Prostate gland (tissue), 2 donors: ENCODE measurements at places on chromosomes 5 and 9. TPM values are rescaled to one million over a fixed set of nuclear protein-coding genes. Genes with fewer than 3 reads are reported as not detected.

DNA sequence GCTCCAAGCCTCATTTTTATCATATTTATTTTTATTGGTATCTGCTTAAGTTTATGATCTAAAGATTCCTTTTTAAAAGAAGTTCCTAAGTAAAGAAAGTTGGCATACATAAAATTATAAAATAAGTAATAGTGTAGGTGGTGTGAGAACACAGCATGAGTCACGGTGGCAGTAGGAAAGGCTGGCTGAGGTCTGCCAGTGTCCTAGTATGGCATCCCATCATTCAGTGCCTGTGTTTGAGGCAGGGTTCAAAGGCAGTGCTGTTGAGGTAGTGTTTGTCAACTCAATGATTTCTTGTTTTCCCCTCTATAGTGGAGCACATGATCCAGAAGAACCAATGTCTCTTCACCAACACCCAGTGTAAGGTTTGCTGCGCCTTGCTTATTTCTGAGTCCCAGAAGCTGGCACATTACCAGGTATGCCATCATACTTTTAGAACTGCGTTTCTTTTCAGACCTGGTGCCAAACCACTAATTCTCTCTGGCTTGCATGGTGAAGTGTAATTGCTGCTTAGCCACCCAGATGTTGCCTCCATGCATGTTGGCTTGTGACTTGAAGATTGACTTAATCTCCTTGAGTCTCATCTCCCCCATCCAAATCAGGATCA is 18.4 kb downstream of the ZNF346 start:
- H3K4me3 ChIP-seq = no peak overlapping the region
- no peak for DNase-seq
- no peaks in the 10 kb centered on the region for H3K4me1 ChIP-seq
- H3K27ac ChIP-seq = no peak overlapping the region

DNA sequence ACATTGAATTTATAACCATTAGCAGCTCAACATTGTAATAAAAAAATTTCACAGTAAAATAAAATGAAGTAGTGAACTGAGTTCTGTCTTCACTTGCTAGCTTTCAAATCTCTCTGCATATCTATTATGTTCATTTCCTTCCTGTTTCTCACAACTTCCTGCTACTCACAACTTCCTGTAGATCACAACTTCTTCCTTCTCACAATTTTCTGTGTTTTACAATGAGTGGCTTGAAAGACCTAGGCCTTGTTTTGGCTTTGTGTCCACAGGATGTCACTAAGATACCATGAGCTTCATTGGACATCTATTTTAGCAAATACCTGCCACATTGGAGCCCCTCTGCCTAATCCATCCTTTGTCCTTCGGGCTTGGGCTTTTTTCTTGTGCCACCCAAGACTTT is 480.3 kb upstream of the ADAMTS16 start:
- H3K4me3 ChIP-seq = no peak overlapping the region
- H3K27me3 ChIP-seq = no peaks in the 10 kb centered on the region
- no peak overlapping the region for H3K27ac ChIP-seq
- no peak for DNase-seq

GRCh38 chr5:180287868-180288267 is 4.0 kb downstream of the MAPK9 start:
- H3K27me3 ChIP-seq = no peaks in the 10 kb centered on the region
- H3K4me1 ChIP-seq = peaks cover 4% of the 10 kb centered on the region
- DNase-seq = no peak
- H3K27ac ChIP-seq = no peak overlapping the region

GRCh38 chr5:172187118-172188032 is 649 bp downstream of the STK10 start:
- H3K27ac ChIP-seq = peak overlapping the region; percentile 73
- DNase-seq = peak; percentile 19
- peak overlapping the region; percentile 70 for H3K4me3 ChIP-seq
- no peaks in the 10 kb centered on the region for H3K4me1 ChIP-seq
- H3K36me3 ChIP-seq = no peaks in the 10 kb centered on the region
- H3K27me3 ChIP-seq = no peaks in the 10 kb centered on the region

DNA sequence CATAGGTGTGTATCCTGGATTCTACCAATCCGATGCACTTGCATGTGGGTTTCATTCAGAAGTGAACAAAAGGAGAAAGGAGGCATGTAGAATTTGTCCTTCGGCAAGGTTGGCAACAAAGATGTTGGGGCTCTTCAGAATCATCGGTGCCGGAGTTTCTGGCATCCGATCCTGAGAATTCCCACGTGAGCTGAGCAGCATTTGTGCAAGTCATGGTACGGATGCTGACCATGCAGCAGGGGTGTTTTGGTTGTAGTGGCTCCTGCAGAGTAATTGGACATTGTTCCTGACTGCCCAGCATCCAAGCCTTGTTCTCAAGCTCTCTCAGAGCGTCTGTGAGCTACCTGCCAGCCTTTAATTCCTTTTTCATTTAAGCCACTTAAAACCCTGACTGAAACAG is 19.0 kb upstream of the POC5 start:
- no peaks in the 10 kb centered on the region for H3K27me3 ChIP-seq
- H3K27ac ChIP-seq = no peak overlapping the region
- no peak for DNase-seq
- H3K4me3 ChIP-seq = no peak overlapping the region
- H3K36me3 ChIP-seq = no peaks in the 10 kb centered on the region
- H3K4me1 ChIP-seq = no peaks in the 10 kb centered on the region

- H3K4me3 ChIP-seq = no peak overlapping the region
- no peaks in the 10 kb centered on the region for H3K4me1 ChIP-seq
- DNase-seq = no peak
- H3K36me3 ChIP-seq = no peaks in the 10 kb centered on the region
Observed at GRCh38 chr9:120446671-120447070, 133.3 kb downstream of the CDK5RAP2 start.

DNA sequence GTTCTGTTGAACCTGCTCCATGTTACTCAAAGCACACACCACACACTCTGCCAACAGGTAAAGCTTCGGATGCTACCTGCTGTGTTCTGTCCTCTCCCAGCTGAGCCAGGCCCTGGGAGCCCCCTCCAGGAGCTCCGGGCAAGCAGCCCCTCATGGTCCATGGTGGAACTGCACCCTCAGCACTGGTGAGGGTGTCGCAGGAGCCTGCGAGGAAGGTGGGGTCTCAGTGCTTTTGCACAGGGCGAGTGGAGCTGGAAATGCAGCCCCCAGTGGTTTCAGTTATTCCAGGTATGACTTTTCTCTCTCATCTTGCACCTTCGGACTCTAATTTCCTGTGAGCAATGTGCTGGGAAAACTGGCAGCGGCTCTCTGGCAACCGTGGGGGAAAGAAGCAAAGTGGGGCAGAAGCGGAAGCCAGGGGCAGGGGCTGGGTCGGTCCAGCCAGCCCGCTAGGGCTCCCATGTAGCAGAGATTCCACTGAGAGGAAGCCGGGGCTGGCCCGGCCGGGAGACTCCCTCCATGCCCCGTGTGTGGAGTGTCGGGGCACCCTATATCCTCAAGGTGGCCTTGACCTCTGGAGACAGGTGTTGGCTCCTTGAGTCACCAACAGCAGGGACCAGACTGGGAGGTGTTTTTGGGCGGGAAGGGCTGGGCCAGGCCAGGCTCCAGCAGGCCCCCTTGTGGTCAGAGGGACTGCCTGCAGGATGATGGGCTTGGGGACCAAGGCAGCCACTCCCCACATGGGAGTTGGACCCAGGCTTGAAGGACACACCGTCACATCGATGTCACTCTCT is 75.6 kb upstream of the PRSS3 start:
- H3K4me1 ChIP-seq = peaks cover 4% of the 10 kb centered on the region
- no peak overlapping the region for H3K4me3 ChIP-seq
- H3K27ac ChIP-seq = no peak overlapping the region
- no peaks in the 10 kb centered on the region for H3K27me3 ChIP-seq
- no peaks in the 10 kb centered on the region for H3K36me3 ChIP-seq
- DNase-seq = no peak

GRCh38 chr5:96080557-96080956 is 118.9 kb upstream of the ELL2 start:
- no peak overlapping the region for H3K4me3 ChIP-seq
- no peaks in the 10 kb centered on the region for H3K36me3 ChIP-seq
- no peaks in the 10 kb centered on the region for H3K4me1 ChIP-seq
- no peak overlapping the region for H3K27ac ChIP-seq
- H3K27me3 ChIP-seq = no peaks in the 10 kb centered on the region

DNA sequence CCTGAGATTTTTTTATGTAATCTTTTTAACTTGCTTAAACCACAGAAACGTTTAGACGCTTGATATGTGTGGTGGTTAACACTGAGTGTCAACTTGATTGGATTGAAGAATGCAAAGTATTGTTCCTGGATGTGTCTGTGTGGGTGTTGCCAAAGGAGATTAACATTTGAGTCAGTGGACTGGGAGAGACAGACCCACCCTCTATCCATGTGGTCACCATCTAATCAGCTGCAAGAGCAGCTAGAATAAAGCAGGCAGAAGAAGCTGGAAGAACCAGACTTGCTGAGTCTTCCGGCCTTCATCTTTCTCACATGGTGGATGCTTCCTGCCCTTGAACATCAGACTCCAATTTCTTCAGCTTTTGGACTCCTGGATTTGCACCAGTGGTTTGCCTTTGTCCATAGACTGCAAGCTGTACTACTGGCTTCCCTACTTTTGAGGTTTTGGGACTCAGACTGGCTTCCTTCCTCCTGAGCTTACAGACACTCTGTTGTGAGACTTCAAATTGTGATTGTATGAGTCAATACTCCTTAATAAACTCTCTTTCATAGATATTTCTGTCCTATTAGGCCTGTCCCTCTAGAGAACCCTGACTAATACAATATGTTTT is 816.0 kb upstream of the CDH9 start:
- no peak overlapping the region for H3K4me3 ChIP-seq
- H3K27ac ChIP-seq = no peak overlapping the region
- H3K4me1 ChIP-seq = no peaks in the 10 kb centered on the region
- no peaks in the 10 kb centered on the region for H3K27me3 ChIP-seq
- DNase-seq = no peak

GRCh38 chr9:35910613-35911359 is 1.5 kb downstream of the SPAAR start:
- no peaks in the 10 kb centered on the region for H3K36me3 ChIP-seq
- peak overlapping the region; percentile 57 for H3K27ac ChIP-seq
- no peak overlapping the region for H3K4me3 ChIP-seq
- H3K27me3 ChIP-seq = no peaks in the 10 kb centered on the region
- H3K4me1 ChIP-seq = peaks cover 30% of the 10 kb centered on the region

GRCh38 chr5:55324815-55325418 is 17.1 kb downstream of the MTREX start:
- H3K4me3 ChIP-seq = no peak overlapping the region
- H3K27me3 ChIP-seq = no peaks in the 10 kb centered on the region
- no peak for DNase-seq
- no peaks in the 10 kb centered on the region for H3K4me1 ChIP-seq
- no peak overlapping the region for H3K27ac ChIP-seq

DNA sequence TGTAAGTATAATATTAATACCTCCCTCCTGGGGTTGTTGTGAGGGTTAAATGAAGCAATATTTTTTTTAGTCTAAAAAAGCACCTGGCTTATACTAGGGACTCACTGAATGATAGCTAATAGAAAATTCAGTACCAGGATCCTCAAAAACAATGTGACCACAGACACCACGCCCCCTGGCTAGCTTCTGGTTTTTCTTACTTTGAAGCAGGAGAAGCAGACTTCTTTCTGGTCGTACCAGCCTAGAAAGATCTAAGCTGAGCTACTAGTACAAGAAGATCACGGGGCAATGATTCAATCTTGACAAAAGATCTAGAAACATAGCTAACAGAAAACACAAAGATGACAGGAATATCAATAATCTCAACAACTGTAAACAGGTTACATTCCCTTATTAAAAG is 218.5 kb upstream of the SLC30A5 start:
- no peak for DNase-seq
- no peaks in the 10 kb centered on the region for H3K36me3 ChIP-seq
- no peak overlapping the region for H3K4me3 ChIP-seq
- H3K4me1 ChIP-seq = no peaks in the 10 kb centered on the region

- no peaks in the 10 kb centered on the region for H3K36me3 ChIP-seq
- no peaks in the 10 kb centered on the region for H3K4me1 ChIP-seq
- DNase-seq = peak; percentile 32
- H3K4me3 ChIP-seq = no peak overlapping the region
Observed at GRCh38 chr5:56301069-56301468, 67.9 kb upstream of the ANKRD55 start.

DNA sequence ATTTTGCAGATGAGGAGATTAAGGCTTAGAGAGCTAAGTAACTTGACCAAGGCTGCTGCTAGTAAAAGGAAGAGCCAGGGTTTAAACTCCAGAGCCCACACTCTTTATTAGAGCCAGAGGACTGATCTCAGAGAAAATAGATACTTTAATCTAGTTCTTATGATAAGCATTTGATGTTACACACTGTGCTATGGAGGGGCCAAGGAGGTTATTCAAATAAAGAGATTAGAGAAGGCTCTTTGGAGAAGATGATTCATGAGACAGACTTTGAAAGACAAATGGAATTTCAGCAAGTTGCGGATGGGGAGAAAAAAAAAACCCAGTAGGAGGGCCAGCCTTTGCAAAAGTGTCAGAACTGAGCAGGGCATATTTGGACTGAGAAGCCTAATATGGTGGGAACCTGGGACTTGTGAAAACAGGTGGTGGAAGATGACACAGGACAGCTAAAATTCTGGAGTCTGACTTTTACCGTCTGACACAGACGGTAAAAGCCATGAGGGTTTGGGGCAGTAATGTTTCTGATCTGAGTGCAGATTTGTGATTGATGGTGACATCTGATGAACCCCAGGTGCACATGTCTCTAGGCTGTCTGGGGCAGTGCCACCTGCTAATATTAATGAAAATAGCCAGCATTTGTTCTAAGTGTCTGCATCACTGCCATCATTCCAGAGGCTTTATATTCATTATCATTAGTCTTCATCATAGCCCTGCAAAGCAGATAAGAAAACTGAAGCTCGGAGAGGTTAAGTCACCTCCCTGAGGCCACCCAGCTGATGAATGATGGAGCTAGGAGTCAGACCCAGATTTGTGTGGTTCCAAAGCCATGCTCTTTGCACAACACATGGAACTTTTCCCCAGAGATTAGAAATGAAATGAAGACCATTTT is 65.3 kb upstream of the CXCL14 start:
- no peaks in the 10 kb centered on the region for H3K4me1 ChIP-seq
- no peak overlapping the region for H3K27ac ChIP-seq
- no peaks in the 10 kb centered on the region for H3K27me3 ChIP-seq
- H3K4me3 ChIP-seq = no peak overlapping the region

DNA sequence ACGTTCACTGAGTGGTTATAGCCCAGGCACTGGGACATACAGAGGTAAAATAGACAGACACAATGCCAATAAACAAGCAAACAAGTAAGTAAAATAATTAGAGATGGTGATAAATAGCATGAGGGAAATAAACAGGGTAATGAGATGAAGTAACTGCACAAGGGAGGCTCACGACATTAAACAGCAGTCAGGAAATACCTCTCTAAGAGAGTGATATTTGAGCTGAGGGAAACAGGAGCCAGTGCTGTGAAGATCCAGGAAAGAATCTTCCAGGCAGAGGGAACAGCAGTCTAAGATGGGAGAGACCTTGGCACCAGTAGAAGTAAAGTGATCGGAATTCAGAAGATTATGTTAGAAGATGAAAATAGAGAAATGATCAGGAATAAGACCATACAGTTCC is 279.4 kb downstream of the HINT1 start:
- H3K27me3 ChIP-seq = no peaks in the 10 kb centered on the region
- H3K4me3 ChIP-seq = no peak overlapping the region
- no peak for DNase-seq
- H3K4me1 ChIP-seq = no peaks in the 10 kb centered on the region
- H3K36me3 ChIP-seq = no peaks in the 10 kb centered on the region

- H3K4me3 ChIP-seq = no peak overlapping the region
- H3K36me3 ChIP-seq = no peaks in the 10 kb centered on the region
- no peak overlapping the region for H3K27ac ChIP-seq
Observed at GRCh38 chr5:90015584-90016018, 394.0 kb downstream of the CETN3 start.

PGM5 gene
- 96.5 TPM for total RNA-seq

DNAJB5 gene
- 43.3 TPM for total RNA-seq

NMUR2 gene
- total RNA-seq = 7.0 TPM

PDZD2 gene
- 59.5 TPM for total RNA-seq

IRX1 gene
- total RNA-seq = not detected

PCDHGA7 gene
- total RNA-seq = 4.1 TPM

ADAMTSL1 gene
- 9.8 TPM for total RNA-seq
